CD14-positive monocyte (primary cell): ENCODE measurements at places on chromosomes 11 and 22.

DNA sequence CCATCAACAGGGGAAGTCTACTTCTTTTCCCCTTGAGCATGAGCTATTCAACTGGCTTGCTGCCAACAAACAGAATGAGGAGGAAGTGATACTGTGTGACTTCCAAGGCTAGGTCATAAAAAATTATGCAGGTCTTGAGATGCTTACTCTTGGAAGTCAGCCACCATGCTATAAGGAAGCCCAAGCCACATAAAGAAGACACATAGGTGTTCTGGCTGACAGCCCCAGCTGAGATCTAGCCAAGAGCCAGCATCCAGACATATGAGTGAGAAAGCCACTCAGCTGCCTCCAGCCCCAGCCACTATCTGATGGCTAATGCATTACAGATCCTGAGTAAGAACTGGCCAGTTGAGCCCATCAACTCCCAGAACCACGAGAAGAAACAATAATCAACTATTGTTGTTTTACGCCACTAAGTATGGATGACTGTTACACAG, 31.0 kb upstream of the PPP2R1B start:
- DNase-seq: peak; percentile 55

GRCh38 chr11:6674862-6675261, 8.3 kb downstream of the MRPL17 start:
- no peak for DNase-seq

GRCh38 chr22:37818409-37819104, 4.6 kb upstream of the GALR3 start:
- DNase-seq: peak; percentile 56

GRCh38 chr11:45651841-45652749, 13.3 kb downstream of the CHST1 start:
- DNase-seq: no peak

- no peak for DNase-seq
Observed at GRCh38 chr11:2609345-2609744, 90.4 kb downstream of the KCNQ1OT1 start.

DNA sequence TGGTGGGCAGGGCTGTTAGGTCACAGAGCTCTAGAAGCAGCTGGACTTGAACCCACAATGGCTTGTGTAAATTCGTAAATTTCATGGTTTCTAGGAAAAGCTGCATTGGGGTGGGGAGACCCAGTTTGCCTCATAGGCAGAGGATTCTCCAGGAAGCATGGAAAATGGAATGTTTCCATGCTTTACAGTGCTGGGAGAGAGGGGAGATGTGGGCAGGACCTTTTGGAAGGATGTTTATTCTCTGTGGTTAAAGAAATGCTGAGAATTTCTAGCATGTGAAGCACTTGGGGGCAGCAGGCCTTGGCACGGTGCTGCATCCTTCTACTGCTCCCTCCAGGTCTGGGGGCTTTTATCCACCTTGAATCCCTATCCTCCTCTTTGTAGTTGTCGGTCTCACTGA, 46.3 kb downstream of the TRAF6 start:
- DNase-seq: no peak

DNA sequence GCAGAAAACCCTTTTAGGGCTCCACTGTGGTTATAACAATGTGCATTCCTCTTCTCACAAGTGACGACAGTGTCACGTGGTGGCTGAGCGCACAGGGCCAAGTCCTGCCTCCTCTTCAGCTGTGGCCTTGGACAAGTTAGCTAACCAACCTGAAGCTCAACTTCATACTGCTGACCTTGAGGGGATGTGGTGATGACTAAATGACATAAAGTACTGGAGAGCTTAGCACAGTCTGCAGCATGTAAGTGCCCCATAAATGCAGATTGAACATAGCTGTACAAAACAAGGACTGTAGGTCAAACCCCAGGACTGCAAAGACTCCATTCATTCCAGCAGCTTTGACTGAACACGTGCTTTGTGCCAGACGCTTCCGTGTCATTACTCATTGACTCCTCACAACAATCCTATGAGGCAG, 20.1 kb upstream of the MRGPRX2 start:
- DNase-seq: no peak

DNA sequence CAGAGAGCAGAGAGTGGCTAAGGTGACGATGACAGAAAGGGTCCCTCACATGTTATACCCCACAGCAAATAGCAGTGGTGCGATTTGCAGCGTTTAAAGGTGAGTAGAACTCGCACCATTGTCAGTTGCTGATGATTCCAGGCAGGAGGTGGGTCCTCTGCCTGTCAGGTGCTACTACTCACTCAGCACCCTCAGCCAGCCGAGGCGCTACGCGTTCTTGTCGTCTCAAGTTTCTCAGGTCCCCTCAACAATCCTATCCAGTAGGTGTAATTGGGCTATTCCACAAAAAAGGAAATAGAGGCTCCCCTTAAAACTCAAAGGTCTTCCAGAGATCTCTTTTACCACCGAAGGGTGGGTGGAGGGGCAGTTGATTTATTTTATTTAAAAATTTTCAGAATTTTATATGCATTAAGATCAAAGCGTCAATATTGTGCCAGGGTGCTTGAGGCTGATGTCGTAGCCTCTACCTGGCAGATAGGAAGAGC, 18.3 kb downstream of the ELF5 start:
- no peak for DNase-seq

DNA sequence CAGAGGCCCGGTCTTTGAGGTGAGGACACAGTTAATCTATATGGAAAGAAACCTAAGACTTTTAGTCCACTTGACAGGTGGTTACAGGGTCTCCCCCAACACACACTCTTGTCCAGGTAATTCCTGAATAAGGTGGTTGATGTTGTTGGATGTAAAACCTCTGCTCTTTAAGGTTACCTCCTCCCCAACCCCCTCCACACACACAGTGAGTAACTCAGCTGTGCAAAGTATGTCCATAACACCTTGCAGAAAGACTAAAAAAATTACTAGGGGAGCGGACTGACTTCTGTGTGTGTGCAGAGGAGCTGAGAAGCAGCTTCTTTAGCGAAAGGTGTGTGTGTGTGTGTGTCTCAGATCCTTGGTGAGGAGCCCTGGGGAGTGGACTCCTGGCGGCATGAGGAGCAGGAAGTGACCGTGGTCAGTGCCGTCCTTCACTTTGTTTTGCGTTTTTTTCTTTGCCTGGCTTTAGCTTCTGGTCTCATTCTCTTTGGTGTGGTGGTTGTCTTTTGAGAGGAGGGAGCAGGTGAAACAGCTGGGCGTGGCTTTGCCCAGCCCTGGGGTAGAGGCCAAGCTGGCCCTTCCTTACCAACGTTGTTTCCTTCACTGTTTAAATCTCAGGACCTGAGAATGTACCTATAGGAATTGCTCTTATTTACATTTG, 1.7 kb downstream of the ZBED4 start:
- DNase-seq: no peak

GRCh38 chr22:26172389-26172990, 3.2 kb downstream of the SEZ6L start:
- DNase-seq: peak; percentile 11

DNA sequence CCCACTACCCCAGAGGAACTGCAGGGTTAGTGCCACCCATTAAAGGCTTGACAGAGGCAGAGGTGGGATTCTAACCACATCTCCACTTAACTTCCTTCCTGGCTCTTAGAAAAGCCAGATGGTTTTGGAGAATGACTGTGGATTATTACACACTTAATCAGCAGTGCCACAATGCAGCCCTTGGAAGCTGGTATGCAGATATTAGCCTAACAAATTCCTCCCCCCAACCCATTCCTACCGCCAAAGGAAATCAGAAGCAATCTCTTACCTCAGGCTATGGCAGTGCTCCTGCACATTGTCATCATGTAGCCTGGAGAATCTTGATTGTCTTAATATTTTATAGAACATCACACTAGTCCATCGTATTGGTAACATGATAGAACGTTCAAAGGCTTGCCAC, 23.2 kb upstream of the NRGN start:
- DNase-seq: no peak

DNA sequence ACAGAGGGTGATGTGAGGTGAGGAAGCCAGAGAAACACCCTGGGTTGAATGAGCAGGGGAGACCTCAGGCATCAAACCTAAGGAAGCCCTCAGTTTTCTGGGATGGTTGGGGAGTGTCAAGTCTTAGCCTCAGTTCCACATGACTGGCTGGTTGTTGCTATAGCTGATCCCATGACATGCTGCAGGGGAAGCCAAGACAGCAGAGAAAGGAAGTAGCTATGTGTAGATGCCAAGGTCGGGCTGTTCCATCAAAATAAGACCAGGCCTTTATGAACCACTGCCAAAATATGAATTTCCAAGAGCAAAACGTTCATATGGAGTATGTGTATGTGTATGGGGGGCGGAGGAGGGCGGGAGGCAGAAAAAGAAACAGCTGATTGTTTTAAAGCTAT, 11.6 kb downstream of the CD59 start:
- DNase-seq: no peak

DNA sequence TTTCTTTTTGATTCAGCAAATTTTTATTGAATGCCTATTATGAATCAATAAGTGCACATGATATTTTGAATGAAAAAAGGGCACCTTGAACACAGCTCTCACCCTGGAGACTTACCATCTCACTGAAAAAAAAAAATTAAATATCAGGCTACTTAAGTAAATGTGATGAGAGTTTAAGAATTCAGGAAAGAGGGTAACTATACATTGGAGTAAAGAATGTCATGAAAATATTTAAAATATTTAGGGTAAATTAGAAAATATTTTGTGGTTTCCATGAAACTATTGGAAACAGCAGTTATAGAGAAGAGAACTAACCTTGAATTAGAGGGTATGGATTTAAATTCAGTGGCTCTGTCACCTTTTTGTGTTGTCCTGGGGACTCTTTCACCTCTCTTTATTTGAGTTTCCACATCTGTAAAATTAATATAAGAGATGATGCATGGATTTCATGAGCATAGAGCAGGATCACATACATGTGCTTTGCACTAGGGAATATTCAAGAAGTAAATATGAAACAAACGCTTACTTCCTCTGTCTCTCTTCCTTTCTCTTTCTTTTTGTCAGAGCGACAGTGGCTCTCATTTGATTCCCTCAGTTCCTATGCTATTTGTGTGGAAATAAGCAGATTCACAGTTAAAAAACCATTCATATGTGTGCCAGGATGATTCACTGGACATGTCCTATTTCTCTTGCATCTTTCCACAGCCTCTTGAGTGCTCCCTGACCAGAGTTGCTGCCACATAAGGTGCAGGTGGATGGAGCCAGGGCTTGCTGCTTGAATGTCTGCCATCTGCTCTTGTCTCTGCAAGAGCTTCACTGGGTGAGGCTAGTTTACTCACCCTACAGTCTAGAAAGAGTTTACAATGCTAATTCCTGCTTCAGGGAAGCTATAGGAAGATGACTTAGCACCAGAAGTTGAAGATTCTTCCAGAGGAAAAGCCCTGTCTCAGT, 533.1 kb downstream of the ETS1 start:
- DNase-seq: peak; percentile 21

DNA sequence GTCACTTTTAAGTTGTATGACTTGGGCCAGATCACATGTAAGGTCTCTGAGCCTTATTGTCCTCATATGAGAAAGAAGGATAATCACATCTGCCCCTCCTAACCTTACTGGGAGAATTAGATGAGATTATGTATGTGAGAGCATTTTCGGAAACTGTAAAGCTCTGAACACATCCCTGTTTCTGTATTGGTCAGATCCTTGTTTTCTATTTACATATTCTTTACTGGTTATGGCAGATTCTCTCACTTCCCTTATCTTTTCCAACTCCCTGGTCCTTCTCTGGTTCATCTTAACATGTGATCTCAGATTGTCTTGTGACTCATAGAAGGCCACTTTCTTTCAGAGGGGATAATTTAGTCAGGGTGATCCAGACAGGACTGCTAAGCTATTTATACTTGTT, 41.8 kb downstream of the CCDC81 start:
- peak; percentile 13 for DNase-seq

DNA sequence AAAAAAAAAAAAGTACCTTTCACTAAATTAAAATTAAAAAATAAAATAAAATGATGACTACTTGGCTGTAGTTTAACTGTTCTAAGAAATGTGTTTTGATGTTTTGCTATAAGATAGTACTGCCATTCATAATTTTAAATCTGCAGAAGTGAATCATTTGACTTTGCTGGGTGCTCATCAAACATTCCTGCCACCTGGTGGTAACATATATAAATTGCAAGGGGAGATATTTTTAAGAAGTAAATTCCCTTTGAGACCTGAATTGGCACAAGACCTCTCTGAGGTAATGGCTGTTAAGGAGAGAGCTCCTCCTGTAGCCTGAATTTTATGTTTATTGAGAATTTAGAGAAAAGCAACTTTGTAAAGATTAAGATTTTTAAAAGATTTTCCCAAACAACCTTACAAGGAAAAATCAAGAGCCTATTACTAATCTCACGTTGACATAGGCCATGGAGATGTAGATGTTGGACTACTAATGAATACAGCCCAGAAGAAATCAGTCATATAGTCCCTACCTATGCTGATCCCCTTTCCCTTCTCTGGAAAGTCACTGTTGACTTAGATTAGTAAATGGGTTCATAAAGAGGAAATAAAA, 11.9 kb upstream of the NARS2 start:
- DNase-seq: peak; percentile 49

GRCh38 chr11:72352859-72353551, 81.3 kb downstream of the CLPB start:
- no peak for DNase-seq

DNA sequence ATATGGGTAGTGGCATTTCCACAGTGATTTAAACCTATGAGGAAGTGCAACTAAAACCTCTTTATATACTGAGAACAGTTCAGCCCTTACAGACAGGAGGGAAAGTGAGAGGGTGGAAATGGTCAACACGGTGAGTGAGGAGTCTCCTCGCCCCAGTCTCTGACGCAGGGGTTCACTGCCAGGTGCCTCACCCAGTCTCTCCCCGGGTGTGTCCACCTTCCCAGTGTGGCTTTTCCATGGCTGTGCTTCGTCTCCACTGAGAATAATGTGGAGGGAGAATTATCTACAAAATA, 116.6 kb upstream of the TOP3B start:
- DNase-seq: peak; percentile 69

- DNase-seq: no peak
Observed at GRCh38 chr11:63274776-63275175, 31.4 kb upstream of the SLC22A25 start.

- no peak for DNase-seq
Observed at GRCh38 chr11:47215366-47215910, 664 bp downstream of the DDB2 start.

GRCh38 chr11:9617940-9618339, 44.5 kb downstream of the WEE1 start:
- no peak for DNase-seq

DNA sequence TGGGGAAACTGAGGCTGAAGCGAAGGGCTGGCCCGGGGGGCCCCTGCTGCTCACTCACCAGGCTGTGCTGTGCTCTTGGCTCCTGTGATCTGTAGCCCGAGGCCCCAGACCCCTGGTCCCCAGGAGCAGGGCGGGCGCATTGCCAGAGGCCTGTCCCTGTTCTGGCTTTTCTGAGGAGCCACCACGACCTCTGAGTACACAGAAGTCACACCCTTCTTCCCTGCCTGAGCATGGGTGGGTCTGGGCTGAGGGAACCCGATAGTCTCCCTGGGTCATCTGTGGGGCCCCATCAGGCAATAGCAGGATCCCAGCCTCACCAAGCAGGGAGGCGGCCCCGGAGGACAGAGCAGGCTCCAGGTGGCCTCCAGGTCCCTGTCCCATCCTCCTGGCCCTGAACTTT, 5.1 kb downstream of the CASTOR1 start:
- no peak for DNase-seq

- no peak for DNase-seq
Observed at GRCh38 chr11:84866922-84867321, 760.2 kb downstream of the DLG2 start.
